Stimulated activated naive CD8-positive, alpha-beta T cell treated with anti-CD3 and anti-CD28 coated beads, Interleukin-15, Interleukin-2, amounts not matched to agents 100 U/mL and 50 U/mL, for 24 hours (primary cell): ENCODE measurements at places on chromosomes 1 and 21.

- DNase-seq, result no peak
These were observed 46.5 kb upstream of the BEND5 start for GRCh38 chr1:48823168-48823567.

GRCh38 chr21:39474611-39475010 lies 22.8 kb downstream of the SH3BGR start:
- no peak for DNase-seq

- no peak for DNase-seq
These were observed 192.2 kb downstream of the TGFB2 start for GRCh38 chr1:218537122-218537913.

DNA sequence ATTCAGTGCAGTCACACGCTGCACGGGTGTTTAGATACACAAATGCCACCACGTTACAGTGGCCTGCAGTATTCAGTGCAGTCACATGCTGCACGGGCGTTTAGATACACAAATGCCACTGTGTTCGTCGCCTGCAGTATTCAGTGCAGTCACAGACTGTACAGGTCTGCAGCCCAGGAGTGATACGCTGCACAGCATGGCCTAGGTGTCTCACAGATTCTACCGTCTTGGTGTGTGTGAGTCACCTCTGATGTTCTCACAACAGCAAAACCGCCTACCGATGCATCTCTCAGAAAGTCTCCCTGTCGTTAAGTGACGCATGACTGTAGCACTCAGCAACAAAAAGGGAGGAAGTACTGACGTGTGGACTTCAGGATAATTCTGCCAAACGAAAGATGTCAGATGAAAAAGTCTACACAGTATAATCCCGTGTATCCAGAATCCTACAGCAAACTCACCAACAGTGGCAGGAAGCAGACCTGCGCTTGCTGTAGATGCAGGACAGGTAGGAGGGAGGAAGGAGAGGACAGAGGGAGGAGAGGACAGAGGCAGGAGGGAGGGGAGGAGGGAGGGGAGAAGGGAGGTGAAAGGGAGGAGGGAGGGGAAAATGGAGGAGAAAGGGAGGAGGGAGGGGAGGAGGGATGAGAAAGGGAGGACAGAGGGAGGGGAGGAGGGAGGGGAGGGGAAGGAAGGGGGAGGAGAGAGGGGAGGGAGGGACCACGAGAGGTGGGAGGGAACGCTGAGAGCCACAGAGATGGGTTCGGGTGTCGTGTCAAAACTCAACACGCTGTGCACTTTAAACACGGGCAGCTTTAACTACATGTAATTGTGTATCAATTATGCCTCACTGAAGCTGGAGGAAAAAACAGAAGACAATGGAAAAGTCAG lies 36.3 kb upstream of the PCBP3 start:
- DNase-seq, result no peak

DNA sequence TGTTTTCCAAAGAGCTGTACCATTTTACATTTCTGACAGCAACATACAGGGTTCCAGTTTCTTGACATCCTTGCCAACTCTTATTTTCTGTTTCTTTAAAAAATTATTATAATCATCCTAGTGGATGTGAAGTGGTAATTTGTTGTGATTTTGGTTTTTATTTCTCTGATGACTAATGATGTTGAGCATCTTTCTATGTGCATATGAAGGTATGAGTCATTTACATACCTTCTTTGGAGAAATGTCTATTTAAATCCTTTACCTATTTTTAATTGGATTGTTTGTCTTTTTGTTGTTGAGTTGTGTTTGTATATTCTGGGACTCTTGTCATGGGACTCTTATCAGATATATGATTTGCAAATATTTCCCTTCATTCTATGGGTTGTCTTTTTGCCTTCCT lies 20.8 kb upstream of the MPC2 start:
- no peak for DNase-seq

DNA sequence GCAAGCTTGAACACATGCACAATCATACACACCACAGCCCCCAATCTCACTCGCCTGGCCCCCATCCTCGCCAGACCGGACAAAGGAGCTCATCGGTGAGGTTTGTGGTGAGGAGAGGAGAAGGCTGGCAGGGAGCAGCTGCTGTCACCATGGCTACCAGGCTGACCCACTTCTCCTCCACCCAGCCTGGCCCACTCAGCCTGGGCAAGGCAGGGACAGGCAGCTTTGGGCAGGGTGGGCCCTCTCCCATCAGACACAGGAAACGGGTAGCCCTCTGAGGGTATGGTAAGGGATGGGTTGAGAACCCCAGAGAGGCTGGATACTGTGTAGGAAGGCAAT lies 15.9 kb downstream of the RIMS3 start:
- DNase-seq, result no peak

- no peak for DNase-seq
These were observed 65.0 kb downstream of the RERE start for GRCh38 chr1:8752411-8752810.

GRCh38 chr1:47231301-47232186 lies 481 bp downstream of the TAL1 start:
- peak; percentile 23 for DNase-seq

- DNase-seq, result no peak
These were observed 207.5 kb downstream of the KCNT2 start for GRCh38 chr1:196400478-196401451.

DNA sequence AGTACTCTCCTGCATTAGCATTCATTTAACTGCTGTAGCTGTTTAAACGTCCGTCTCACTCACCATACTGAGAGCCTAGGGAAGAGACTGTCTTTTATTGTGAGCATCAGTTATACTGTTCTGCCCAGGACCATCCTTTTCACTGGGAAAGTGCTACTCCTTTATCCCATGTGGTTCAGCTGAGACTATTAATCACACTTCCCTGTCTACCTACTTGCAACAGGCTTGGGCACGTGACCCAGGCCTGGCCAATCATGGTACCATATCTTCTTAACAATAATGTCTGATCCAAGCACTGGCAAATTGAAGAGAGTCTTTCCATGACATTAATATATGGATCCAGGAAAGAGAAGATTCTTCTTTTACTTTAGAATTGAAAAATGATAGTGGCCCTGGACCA lies 108.1 kb downstream of the TM2D1 start:
- DNase-seq, result no peak

DNA sequence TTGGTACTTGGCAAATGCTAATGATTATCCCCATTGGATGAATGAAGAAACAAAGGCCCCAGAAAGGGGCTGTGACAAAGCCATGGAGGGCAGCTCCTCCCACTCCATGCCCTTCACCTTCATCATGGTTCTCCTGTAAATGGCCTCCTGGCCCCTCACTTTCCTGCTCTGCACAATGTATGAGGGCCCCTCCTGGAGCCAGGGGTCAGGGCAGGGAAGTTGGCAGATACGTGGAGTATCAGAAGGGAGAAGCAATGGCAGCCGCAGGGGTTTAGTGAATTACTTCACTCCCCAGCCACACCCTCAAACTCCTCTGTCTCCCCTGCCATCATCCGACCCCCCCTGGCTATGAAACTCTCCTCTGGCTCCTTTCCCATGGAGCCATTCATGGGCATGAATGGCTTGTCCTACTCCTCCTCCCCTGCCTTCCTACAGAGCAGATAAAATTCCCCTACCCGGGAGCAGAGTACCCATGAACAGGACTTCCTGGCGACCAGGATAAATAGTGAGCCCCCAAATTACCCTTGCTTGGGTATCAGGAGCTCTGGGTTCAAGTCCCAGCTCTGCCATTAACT lies 86.3 kb downstream of the CAMK2N1 start:
- DNase-seq, result no peak

GRCh38 chr1:243287123-243287460 lies 31.3 kb downstream of the SDCCAG8 start:
- DNase-seq, result no peak

DNA sequence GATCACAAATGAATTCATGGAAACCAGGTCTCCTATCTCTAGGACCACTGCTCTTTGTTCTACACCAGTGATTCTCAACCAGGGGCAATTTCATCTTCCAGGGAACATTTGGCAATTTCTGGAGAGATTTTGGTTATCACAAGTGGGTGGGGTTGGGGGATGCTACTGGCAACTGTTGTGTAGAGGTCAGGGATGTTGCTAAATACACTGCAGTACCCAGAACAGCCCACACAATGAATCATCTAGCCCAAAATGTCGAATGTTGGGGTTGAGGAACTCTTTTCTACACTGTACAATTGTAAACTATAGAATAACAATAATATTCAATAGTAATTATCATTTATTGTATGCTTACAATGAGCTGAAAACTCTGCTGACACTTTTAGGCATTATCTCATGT lies 55.7 kb upstream of the UBE2U start:
- DNase-seq, result no peak

DNA sequence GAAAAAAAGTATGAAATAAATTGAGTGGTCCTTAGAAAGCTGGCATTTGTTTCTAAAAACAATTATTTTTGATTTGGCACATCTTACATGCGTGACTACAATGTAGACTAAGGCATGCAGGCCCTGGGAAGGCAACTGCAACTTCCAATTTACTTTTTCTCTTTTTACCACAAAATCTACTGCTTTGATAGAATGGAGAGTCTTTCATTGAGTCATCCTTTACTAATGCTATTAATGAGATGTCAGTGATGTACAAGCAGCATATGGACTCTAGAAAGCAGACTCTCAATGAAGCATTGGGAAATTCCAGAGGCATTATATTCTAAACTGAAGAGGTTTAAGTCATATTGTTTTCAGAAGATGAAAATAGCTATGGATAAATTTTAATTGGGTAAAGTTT lies 29.6 kb upstream of the PRRX1 start:
- no peak for DNase-seq

DNA sequence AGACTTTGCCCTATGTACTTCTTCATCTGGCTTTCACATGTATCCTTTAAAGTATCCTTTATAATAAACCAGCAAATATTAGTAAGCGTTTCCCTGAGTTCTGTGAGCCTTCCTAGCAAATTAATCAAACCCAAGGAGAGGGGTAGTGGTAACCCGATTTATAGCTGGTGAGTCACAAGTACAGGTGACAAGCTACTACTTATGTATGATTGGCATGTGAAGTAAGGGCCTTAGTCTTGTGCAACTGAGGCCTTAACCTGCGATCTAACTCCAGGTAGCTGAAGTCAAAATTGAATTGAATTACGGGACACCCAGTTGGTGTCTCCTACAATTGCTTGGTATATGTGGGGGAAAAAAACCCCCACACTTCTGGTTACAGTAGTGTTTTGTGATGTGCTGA lies 26.0 kb downstream of the SLC16A1 start:
- no peak for DNase-seq

GRCh38 chr1:4594286-4594991 lies 60.0 kb upstream of the AJAP1 start:
- no peak for DNase-seq

GRCh38 chr1:107139833-107140702 lies 771 bp upstream of the NTNG1 start:
- DNase-seq, result peak; percentile 13

GRCh38 chr1:231949277-231950091 lies 322.9 kb downstream of the DISC1 start:
- DNase-seq, result no peak

- DNase-seq, result no peak
These were observed 3.0 kb downstream of the RAB25 start for GRCh38 chr1:156063997-156064285.

DNA sequence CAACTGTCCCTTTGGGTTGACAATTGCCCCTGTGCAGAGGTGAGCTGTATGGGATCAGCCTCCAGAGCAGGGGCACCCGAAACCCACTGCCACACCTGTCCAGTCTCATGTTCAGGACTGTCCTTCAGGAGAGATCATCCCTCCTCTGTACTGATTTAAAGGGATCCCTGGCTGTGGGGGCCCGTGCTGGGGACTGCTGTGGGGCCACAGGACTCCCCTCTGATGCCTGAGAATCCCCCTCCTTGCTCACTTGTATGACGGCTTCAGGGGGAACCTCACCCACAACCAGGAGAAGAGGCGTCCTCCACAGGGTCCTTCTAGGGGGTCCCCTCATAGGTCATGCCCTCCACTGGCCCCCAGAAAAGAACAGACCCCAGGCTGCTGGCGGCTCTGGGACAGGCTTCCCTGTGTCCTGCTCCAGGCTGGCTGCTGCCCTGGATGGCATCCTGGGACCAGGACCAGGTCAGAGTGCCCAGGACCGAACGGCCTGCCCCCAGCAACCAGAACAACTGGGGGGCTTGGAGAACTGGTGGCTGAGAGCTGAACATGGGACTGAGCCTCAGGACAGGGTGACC lies 77.5 kb upstream of the ACTRT2 start:
- no peak for DNase-seq

GRCh38 chr1:236391008-236391407 lies 3.1 kb upstream of the EDARADD start:
- DNase-seq, result no peak

DNA sequence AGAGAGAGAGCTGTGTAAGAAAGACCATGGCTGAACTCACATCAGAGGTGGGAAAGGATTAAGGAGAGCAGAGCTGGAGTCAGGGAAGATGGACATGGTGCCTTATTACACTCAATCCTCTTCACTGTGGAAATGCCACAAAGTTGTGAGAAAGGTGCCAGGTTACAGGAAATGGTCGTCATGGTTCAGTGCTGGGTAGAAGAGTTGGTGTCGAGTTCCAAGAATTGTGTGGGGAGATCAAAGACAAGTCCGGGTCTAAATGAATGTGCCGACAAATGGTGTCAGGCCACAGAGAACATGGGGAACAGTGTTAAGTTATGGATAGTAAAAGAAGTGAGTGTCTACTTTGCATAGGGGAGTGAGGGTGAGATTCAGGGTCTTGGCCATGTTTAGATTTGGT lies 40.9 kb downstream of the LAMC2 start:
- no peak for DNase-seq

GRCh38 chr21:24939291-24939690 lies 668.0 kb downstream of the MRPL39 start:
- no peak for DNase-seq

- DNase-seq, result no peak
These were observed 87.7 kb upstream of the LYPLAL1 start for GRCh38 chr1:219085988-219086387.

DNA sequence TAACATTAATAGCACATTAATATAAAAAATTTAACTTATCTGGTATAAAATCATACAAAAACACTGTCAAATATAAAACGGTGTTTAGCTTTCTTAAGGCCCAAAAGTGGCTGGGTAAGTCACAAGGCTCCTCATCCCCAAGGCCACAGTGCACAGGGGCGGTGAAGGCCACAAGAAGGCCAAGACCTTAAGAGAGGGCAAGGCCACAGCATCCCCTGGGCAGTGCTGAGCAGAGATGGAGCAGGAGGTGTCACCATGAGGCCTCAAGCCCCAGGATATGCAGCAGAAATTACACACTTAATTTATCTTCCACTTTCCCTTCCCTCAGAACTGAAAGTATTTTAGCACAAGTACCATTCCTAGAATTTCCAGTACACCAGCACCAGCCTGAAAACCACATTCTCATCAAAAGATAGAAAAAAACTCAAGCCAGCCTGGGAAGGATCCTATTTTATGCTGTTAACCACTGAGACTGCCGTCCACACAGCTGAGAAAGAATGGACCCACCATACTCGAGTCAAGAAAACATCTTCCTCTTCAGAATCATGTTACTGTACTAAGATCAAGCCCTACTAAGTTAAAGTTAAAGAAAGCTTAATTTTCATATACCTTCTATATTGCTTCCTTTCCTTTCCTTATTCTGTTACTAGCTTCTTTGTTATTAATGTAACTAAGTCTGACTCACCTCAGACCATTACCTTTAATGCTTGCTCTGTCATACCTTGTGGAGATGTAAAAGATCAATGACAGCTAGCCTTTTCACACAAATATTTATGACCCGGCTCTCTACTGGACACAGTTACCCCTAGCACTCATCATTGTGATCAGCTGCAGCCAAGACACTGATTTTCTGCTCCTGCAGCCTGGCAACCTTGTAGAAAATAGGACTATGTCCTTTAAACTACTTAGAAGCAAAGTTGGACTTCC lies 26.4 kb upstream of the FMO1 start:
- DNase-seq, result no peak

- no peak for DNase-seq
These were observed 654.5 kb downstream of the MATN1 start for GRCh38 chr1:30068787-30069472.
